ENCODE measurements at places on chromosomes 5 and 9. TPM values are rescaled to one million over a fixed set of nuclear protein-coding genes. Genes with fewer than 3 reads are reported as not detected.

- peak; percentile 83 for DNase-seq
Observed at GRCh38 chr5:77893225-77893860, 117.2 kb upstream of the TBCA start.

DNA sequence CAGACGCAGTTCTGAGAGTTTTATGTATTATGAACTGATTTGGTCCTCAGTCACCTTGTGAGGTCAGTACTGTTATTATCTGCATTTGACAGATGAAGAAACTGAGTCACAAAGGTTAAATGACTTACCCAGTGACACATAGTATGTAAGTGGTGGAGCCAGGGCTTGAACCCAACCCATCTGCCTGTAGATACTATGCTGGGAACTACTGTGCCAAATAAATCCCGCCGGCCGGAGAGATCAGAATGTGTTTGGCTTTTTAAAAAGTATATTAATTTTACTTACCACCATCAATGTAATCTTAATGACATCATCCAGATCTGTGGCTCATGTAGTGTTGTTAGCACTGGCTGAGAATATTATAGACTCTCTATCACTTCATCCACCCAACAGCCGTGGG, 80.8 kb downstream of the ZNF618 start:
- DNase-seq: no peak

- DNase-seq: no peak
Observed at GRCh38 chr9:119273325-119273904, 95.8 kb downstream of the BRINP1 start.

DNA sequence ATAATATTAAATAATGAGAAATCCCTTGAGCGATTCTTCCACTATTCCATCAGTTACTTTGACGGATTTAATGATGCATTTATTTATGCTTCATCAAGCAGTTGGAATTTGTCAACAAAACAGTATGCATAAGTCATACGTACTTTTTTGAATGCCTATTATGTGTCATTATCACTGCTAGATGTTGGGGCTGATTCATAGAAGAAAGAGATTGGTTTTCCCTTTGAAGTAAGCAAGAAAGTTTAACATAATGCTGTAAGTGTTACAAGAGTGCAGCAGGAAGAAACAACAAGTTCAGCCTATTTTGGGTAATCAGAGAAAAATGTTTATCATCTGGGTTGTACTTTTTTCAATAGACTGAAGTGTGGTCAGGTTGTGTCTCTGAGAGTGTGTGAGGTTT, 121.2 kb upstream of the RANBP3L start:
- DNase-seq: no peak

The CLIC3 gene
- total RNA-seq: 3.8 TPM

The ZNF366 gene
- 5.1 TPM for total RNA-seq

The IQGAP2 gene
- 12.9 TPM for total RNA-seq

GRCh38 chr5:50325237-50325832, 115.8 kb downstream of the EMB start:
- DNase-seq: no peak

DNA sequence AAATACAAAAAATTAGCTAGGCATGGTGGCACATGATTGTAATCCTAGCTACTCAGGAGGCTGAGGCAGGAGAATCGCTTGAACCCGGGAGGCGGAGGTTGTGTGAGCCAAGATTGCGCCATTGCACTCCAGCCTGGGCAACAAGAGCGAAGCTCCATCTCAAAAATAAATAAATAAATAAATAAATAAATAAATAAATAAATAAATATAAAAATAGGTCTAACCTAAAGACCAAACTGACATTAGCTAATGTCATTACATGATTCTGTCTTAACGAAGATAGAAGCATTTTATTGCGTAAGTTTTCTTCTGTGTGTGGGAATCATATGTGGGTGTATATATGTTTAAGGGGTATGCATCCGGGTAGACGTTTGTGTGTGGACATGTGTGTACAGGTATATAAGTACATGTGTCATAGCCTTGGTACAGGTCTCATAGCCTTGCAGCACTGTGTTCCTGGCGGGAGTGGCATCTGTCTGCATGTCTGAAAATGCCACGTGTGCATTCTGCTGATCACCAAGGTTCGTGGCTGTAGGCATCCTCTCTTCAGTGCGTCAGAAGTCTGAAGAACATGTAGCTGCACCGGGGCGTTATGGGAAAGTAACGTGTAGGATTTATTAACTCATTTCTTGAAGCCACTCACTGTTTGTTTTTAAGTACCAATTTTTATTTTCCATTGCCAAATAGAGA, 298.1 kb downstream of the NR3C1 start:
- no peak for DNase-seq

The PCDHB8 gene
- 2.3 TPM for total RNA-seq

The IFNA13 gene
- total RNA-seq: not detected

DNA sequence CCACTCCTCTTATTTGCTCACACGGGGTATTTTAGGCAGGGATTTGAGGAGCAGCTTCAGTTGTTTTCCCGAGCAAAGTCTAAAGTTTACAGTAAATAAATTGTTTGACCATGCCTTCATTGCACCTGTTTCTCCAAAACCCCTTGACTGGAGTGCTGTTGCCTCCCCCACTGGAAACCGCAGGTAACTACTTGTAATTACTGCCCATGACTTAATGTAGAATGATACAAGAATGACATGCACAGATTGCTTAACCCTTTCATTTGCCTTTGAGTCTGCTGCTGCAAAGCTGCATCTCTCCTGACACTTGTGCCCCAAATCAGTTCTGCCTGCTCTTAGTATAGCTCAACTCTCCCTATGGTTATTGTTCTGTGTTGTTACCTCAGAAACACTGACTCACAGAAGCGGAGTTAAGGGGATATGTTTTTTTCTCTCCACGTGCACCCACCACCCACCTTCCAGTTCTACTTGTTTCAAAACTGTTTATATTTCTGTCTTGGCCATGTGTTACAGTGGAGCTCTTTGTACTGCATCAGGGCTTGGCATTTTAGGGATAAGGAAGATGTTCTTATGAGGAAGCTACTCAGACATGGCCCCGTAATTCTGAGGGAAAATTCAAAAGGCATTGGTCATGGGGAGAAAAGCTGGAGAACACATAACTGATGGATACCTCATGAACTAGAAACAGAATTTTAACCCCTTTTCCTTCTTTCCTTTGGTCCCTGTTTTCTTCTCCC, 2.3 kb downstream of the ADRB2 start:
- no peak for DNase-seq

DNA sequence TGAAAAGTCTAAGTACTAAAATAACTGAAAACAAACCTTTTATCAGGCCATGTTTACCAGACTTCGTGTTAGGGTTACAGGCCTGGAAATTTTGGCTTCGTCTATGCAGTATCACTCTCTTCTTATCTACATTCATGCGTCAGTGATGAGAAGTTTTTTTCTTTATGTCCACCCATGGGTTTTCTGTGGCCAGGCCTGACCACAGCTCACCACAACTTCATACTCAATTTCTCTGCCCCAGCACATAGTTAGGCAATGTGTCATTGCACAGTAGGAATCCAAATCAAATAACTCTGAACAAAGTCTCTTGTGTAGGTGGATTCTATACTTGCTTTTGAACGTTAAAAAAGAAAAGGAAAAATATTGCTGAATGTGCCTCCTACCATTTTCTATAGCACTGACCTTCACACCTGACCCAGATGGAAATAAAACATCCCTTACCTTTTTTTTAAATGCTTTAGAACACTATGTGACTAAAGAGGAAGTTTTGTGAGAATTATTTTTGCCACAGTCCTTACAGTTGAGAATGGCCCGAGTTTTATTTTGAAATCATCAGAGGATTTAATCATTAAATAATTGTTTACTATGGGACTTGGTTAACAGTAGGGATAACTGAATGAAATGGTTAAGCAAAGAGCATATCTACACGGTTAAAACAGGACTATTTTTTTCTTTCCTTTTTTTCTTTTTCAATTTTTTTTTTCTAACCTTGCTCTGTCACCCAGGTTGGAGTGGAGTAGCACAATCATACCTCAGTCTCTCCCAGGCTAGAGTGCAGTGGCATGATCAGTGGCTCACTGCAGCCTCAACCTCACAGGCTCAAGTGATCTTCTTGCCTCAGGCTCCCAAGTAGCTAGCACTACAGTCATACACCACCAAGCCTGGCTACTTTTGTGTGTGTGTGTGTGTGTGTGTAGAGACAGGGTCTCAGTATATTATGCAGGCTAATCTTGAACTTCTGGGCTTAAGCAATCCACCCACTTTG, 1247.0 kb upstream of the ACO1 start:
- DNase-seq: no peak

The LHFPL2 gene
- total RNA-seq: 34.9 TPM

- DNase-seq: no peak
Observed at GRCh38 chr5:139481580-139482049, 943 bp downstream of the STING1 start.

- no peak for DNase-seq
Observed at GRCh38 chr5:95925378-95925744, 36.3 kb downstream of the ELL2 start.

The MARVELD2 gene
- 1.00 TPM for total RNA-seq

The NUP214 gene
- 40.8 TPM for total RNA-seq

The KCNMB1 gene
- 61.6 TPM for total RNA-seq

- peak; percentile 85 for DNase-seq
Observed at GRCh38 chr5:175657593-175658271, at the start of gene HRH2. Gene HRH2 (plus strand): TSS chr5:175658071. CDS start chr5:175683234, 25,163 bp downstream.

DNA sequence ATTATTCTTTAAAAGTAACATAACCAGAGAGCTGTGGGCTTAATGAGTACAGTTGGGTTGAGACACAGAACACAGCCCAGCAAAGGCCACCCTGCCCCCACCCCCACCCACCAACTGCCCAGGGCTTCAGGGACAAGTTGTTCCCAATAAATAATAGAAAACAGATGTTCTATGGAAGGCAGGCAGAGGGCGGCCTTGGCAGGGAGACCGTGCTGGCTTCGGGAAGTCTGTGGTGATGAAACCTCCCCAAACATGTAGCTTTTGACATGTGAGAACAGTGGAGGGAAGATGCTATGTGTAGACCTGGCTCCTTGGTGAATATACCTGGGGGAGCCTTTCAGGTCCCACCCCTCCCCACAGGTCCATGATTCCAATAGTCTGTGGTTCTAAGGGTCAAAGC, 10.0 kb downstream of the TRAF1 start:
- peak; percentile 89 for DNase-seq

- no peak for DNase-seq
Observed at GRCh38 chr5:130693509-130693908, 471.5 kb downstream of the HINT1 start.

The MEIKIN gene
- 1.4 TPM for total RNA-seq

The PAEP gene
- not detected for total RNA-seq

DNA sequence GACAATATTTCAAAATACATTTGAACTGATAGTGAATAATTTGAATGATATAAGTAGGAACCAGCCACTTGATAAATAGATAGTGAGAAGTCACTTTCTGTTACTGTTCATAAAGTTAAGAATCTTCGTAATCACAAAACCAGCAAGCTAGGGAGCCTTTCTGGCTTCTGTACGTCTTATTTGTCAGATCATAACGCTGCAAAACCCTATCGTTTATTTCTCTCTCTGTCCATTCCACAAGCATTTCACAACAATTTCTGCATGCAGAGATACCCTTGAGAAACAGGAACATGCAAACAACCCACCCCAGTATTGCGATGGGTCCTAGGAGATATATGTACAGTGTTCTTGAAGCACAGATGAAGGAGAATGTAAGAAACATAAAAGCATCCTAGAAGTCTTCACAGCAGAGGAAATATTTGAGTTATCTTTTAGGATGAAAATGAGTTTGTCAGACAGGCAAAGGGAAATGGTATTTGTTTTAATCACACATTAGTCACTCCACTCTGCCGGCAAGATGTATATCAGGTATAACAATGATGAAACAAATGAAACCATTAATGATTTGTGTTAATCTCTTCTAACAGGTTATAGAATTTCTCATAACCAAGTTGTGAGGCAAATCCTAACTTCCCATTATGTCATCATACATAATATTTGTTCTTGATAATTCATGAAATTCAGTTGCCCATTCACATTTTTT, 668.7 kb upstream of the FTMT start:
- DNase-seq: no peak

- no peak for DNase-seq
Observed at GRCh38 chr5:111411301-111411700, 101.0 kb downstream of the STARD4 start.

GRCh38 chr9:132637351-132637750, 32.4 kb downstream of the DDX31 start:
- no peak for DNase-seq

GRCh38 chr9:121325387-121325786, 44.7 kb downstream of the STOM start:
- no peak for DNase-seq

The MVB12B gene
- total RNA-seq: 13.8 TPM

- no peak for DNase-seq
Observed at GRCh38 chr5:83720836-83721537, at the start of gene HAPLN1. Gene HAPLN1 (minus strand): TSS chr5:83720855. CDS start chr5:83673523, 47,332 bp downstream.

The RPL35 gene
- total RNA-seq: 997 TPM

The STPG3 gene
- not detected for total RNA-seq

DNA sequence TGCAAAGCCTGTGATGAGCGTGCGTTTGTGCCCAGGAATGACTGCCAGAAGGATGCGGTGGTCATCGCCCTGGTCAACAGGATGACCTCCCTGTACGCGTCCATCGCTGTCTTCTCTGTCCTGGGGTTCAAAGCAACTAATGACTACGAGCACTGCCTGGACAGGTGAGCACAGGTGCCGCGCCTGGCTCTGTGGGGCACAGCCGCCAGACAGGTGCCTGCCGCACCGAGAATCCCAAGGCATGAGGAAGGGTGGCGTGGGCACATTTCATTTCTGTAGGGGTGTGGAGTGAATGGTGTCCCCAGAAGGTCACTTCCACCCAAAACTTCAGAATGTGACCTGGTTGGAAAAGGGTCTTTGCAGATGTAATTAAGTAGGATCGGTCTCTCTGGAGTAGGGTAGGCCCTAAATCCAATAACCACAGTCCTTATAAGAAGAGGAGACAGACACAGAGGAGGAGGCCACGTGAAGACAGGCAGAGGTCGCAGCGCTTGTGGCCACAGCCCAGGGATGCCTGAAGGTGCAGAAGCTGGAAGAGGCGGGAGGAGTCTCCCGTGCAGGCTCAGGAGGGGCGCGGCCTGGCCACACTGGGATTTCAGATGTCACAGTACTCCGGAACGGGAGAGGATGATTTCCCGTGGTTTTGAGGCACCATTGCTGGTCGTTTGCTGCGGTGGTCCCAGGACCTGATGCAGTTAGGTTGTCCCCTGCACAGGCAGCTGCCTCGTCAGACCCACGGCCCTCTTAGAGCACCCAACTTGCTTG, 15.5 kb downstream of the SLC6A18 start:
- no peak for DNase-seq

DNA sequence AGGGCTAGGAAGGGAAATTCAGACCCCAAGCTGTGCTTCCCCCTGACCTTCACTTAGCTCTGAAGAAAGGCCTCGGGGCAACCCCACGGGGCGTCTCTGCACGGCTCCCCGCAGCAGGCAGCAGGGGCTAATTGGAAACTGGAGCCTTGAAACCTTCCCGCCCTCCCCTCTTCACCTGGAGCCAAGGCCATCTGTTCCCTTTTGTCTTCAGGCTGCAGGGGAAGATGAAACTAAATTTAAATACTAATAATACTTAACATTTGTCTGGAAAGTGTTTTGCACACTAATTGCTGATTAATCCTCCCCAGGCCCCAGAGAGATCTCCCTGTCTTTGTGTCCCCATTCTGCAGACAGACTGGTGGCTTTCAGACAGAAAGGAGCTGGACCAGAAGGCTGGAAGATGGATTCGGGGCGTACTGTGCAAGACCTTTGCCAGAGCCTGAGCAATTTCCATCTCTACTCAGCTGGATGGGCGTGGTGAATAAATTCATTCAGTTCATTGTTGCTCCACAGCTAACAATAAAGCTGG, 34.1 kb upstream of the CPLX2 start:
- DNase-seq: no peak

- DNase-seq: no peak
Observed at GRCh38 chr5:72812488-72812887, 4.0 kb upstream of the TNPO1 start.

The TRPM6 gene
- total RNA-seq: 0.60 TPM

- no peak for DNase-seq
Observed at GRCh38 chr5:55347786-55348185, 40.0 kb downstream of the MTREX start.
